Neural progenitor cell (in vitro differentiated cells): ENCODE measurements at places on chromosomes 16 and 17.

- no peak for DNase-seq
These were observed 110.8 kb downstream of the CDYL2 start for GRCh38 chr16:80693553-80693952.

- no peak for DNase-seq
These were observed 45.5 kb upstream of the RBBP6 start for GRCh38 chr16:24493821-24494220.

DNA sequence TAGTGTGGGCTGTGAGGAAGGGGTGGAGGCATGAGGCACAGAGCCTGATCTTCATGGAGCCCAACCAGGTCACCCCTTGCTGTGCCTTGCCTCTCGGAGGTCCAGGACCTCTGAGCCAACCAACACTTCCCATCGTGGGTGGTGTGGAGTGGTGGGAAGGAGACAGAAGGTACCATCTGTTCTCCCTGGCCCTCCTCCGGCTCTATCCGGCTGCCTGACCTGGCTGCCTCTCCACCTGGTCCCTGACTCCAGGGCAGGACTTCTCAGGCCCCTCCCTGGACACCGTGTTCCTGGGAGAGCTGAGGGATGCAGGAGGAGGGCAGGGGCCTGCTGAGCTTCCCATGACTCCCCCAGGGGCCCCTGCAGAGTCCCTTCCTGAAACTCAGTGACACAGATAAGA lies 3.9 kb downstream of the PDK2 start:
- DNase-seq, result no peak

- no peak for DNase-seq
These were observed 102.6 kb upstream of the CDC42EP4 start for GRCh38 chr17:73414171-73414955.

- DNase-seq, result no peak
These were observed 29.7 kb downstream of the MRC2 start for GRCh38 chr17:62657145-62657665.

GRCh38 chr16:67989322-67990017 lies 9.2 kb upstream of the DPEP3 start:
- no peak for DNase-seq

GRCh38 chr16:1308036-1308976 lies 1.1 kb upstream of the UBE2I start:
- DNase-seq, result no peak

GRCh38 chr16:70714581-70715054 lies 28.8 kb upstream of the MTSS2 start:
- DNase-seq, result no peak

- DNase-seq, result no peak
These were observed 8.2 kb upstream of the CSNK1D start for GRCh38 chr17:82281502-82282238.

GRCh38 chr17:68595986-68596385 lies 5.2 kb downstream of the FAM20A start:
- DNase-seq, result no peak

DNA sequence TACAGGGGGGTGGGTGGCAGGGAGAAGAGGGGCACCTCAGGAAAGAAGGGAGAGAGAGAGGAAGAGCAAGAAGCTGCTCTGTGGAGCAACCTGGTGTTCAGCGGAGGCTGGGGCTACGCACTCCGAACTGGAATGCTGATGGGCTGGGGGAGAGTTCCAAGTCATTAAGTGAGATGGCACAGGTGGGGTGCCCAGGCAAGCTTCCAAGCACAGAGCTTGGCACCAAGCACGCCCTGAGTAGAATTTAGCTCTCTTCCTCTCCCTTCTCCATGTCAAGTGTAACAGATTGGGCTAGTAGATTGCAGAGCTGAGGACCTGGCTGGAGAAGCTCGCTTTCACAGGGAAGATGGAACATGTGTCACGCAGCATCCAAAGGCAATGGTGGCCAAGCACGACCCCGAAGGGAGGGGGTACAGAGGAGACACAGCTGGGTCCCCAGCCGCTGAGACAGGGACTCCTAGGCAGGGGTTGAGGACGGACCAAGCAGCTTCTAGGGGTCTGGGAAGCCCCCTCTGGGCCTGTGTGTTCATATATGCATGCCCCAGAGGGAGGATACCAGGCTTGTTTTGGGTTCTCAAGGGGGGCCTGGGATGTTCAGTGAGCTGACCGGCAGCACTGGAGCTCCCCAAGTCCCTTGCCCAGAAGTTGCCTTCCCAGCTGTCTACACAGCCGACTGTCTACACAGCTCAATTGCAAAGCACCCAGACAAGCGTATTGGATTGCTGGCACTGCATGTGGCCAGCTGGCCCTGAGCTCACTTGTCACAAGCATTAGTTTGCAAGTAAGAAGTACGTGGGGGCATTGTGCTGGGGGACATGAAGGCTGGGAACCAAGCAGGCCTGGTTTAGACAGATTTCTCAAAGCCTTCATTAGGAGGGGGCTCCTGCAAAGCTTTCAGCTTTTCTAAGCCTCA lies 247.8 kb downstream of the ENGASE start:
- no peak for DNase-seq

DNA sequence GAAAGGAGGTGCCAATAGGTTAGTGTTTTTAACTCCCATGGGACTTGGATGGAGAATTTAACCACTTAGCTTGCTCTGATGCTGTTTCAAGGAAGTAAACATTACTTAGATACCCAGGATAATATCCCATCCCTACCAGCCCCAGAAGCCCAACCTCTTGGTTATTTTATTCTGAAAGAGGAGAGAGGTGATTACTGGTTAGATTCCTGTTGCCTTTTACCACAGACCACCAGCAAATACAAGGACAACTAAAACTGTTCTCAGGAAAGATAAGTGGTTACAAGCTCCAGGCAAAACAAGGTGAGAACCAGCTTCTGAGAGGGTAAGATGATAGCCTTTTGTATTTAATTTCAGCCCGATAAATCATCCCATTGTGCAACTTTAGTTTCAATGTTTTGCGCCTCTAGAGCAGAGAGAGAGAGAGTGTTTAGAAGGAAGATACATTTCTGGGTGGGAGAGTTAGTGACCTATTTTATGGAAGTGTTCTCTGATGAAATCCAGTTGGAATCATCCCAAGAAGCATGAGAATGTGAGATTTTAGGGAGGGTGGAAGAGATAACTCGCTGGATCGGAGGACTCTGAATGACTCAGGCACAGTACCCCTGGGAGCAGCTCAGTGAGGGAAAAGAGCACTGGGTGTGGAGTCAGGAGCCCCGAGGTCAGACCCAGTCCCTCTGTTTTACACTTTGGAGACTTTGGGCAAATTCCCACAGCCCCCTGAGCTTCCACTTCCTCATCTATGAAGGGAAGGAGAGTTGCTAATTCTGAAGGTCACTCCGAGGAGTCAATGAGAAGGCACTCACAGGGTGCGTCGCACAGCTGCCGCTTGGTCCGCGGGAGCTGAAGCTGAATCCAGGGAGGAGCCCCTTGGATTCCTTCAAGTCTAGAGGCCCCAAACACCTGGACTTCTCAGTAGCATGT lies 12.1 kb downstream of the GLP2R start:
- DNase-seq, result no peak
